ENCODE measurements at places on chromosomes 6 and 20.

DNA sequence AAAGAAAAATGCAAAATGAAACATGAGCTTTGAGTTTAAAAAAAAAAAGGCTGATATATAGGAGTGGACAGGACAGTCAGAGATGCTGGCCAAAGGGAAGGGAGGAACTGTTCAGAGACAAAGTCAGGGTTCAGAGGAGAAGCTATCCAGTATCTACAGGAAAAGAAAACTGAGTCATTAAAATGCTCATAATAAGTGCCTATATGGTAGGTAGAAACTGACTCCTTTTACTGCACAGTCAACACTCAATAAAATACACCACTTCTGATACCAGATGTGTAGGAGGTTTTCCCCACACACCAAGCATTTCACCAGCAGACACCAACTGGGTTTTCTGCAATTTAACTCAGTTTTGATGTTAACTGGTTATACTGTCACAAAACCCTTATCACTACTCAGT is 32.9 kb downstream of the FRK start:
- no peak for DNase-seq

DNA sequence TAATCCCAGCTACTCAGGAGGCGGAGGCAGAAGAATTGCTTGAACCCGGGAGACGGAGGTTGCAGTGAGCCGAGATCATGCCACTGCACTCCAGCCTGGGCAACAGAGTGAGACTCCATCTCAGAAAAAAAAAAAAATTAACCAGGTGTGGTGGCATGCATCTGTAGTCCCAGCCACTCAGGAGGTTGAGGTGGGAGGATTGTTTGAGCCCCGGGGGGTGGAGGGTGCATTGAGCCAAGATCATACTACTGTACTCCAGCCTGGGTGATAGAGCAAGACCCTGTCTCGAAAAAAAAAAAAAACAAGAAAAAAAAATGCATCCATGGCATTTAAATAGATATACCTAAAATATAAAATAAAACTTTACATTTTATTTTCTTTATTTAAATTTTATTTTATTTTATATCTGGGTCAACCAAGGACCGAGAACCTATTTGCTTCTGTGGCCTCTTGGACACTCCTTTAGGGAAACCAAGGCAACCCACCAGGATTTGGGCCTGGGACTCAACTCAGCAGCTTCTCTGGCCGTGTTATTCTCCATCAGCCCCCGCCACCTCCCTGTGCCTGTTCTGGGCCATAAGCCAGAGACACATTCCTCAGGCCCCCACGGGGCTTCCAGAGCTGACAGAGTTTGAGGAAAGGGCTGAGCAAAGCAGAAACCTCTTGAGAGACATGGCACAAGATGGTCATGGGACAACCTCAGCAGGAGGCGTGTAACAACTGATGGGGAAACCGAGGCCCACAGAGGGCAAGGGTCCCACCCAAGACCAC is 6.2 kb downstream of the SNTA1 start:
- no peak for DNase-seq

DNA sequence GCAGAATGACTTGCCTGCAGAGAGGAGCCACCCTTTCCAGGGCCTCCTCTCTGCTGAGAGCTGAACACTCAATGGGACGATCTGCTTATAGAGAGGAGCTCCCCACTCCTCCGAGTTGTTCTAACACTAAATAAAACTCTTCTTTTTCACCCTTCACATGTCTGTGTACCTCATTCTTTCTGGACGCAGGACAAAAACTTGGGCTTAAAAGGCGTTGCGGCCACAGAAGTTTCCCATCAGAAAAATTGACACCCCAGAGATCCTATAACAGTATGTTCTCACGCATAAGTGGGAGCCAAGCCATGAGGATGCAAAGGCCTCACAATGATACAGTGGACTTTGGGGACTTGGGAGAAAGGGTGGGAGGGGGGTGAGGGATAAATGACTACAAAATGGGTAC is 121.2 kb downstream of the GMPR start:
- no peak for DNase-seq

GRCh38 chr6:95309545-95309944 is 267.8 kb upstream of the MANEA start:
- DNase-seq: no peak

DNA sequence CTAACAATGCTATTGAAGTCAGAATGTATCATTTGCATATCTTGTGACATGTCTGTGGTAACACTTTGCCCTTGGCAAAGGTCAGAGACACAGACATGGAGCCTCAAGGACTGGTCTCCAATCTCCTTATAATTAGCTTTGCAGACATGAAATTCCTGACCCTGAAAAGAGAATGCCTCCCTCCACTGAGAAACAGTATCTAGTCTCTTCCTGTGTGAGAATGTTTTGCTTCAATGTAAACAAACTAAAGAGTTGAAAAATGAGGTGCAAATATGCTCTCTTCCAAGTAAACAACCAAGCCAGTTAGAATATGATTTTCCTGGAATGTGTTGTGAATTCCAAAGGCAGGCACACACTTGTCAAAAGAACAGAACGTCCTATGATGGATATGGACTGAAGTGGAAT is 407.1 kb upstream of the MARCKS start:
- no peak for DNase-seq

GRCh38 chr6:96836631-96837080 is 621 bp downstream of the GPR63 start:
- no peak for DNase-seq
